Activated T-cell treated with anti-CD3 and anti-CD28 coated beads, Interleukin-2, amount 50 U/mL, for 24 hours (primary cell): ENCODE measurements at places on chromosomes 2 and 18.

DNA sequence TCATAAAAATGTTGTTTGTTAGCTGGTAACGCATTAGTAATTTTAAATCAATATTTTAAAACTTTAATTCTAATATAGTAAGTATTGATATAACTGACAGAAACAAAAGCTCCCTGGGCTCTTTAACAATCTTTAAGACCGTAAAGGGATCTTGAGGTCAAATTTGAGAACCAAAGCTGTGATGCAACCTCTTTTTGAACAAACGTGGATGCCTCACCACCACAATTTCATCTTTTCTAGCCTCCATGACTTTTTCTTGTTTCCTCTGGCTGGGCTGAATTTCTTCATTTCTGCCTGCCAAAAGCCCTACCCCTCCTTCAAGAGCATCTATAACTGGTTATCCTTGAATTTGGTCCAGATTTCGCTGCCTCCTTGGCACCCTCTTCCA lies 563 bp upstream of the POLE4 start:
- peaks cover 40% of the 10 kb centered on the region for H3K36me3 ChIP-seq
- H3K27ac ChIP-seq = peak overlapping the region; percentile 62
- H3K27me3 ChIP-seq = no peaks in the 10 kb centered on the region
- H3K4me1 ChIP-seq = peaks cover 55% of the 10 kb centered on the region

- no peaks in the 10 kb centered on the region for H3K4me1 ChIP-seq
- DNase-seq = no peak
- no peak overlapping the region for H3K4me3 ChIP-seq
- no peaks in the 10 kb centered on the region for H3K36me3 ChIP-seq
- H3K27ac ChIP-seq = no peak overlapping the region
- no peaks in the 10 kb centered on the region for H3K27me3 ChIP-seq
These were observed 1748.4 kb upstream of the CELF4 start for GRCh38 chr18:39313992-39314391.

GRCh38 chr2:178602901-178603300 lies 122.6 kb downstream of the PLEKHA3 start:
- H3K36me3 ChIP-seq = peaks cover 87% of the 10 kb centered on the region
- no peaks in the 10 kb centered on the region for H3K4me1 ChIP-seq
- H3K27ac ChIP-seq = no peak overlapping the region
- no peaks in the 10 kb centered on the region for H3K27me3 ChIP-seq

GRCh38 chr2:211367293-211367692 lies 810.9 kb downstream of the CPS1 start:
- no peaks in the 10 kb centered on the region for H3K27me3 ChIP-seq
- H3K36me3 ChIP-seq = no peaks in the 10 kb centered on the region
- no peak overlapping the region for H3K27ac ChIP-seq
- no peaks in the 10 kb centered on the region for H3K4me1 ChIP-seq
- no peak for DNase-seq
- H3K4me3 ChIP-seq = no peak overlapping the region

DNA sequence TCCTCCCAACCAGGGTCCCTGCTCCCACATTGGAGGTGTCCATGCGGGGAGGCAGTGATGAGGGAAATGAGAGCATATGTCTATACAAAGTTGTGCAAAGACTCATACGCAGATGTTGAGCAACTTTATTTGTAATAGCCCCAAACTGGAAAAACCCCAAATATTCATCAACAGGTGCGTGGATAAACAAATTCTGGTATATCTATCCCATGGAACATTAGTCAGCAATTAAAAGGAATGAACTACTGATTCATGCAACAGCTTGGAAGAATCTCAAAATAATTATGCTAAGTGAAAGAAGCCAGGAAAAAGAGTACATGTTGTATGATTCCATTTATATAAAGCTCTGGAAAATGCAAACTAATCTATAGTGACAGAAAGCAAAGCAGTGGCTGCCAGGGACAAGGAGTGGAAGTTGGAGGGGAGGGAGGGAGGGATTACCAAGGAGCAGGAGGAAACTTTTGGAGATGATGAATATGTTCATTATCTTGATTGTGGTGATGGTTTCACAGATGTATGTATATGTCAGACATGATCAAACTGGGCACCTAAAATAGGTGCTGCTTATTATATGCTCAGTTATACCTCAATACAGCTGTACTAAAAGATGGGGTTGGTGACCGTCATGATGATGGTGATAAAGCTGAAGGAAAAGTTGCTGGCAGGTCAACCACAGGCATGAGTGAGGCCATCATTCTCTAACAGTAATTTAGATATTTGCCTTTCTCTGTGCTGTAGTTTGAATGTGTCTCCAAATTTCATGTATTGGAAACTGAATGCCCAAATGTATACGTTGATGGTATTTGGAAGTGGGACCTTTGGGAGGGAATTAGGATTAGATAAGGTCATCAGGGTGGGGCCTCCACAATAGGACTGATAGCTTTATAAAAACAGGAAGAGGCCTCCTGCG lies 270.9 kb downstream of the CYP26B1 start:
- no peak for DNase-seq
- H3K36me3 ChIP-seq = no peaks in the 10 kb centered on the region
- H3K27ac ChIP-seq = no peak overlapping the region
- H3K4me1 ChIP-seq = no peaks in the 10 kb centered on the region
- peaks cover 16% of the 10 kb centered on the region for H3K27me3 ChIP-seq

DNA sequence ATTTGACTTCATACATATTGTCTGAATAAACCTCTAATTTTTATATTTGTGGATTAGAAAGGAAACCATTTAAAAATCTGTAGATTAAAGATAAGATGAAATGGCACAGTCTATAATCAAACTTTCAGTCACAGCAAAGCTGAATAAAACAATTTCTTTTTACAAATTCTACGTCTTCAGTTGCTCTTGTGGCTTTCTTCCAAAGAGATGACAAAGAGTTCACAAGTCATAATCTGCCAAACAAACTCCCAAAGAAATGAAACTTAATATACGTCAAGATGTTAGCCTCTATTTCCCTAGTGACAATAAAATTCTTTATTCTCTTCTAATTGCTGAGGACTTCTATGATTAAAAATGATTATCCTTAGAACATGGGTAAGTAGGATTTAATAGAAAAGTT lies 66.3 kb downstream of the FIGN start:
- H3K36me3 ChIP-seq = no peaks in the 10 kb centered on the region
- H3K27me3 ChIP-seq = no peaks in the 10 kb centered on the region
- no peak overlapping the region for H3K4me3 ChIP-seq
- H3K27ac ChIP-seq = no peak overlapping the region

DNA sequence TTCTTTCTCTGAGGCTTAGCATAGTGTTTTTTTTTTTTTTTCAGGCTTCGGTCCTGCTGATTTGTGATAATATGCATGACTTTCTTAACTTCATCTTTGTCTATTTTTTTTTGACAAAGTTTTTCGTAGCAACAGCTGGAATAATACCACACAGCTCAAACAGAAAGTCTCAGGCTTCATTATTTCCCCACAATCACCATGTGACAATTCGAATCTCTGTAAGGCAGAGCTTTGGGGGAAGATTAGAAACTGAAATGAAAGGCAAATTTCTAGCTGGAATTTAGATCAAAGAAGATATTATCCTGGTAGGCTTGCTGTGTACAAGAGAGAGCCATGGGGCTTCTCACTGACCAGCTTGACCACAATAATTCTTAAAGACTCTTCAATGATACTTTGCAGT lies 12.2 kb upstream of the CD28 start:
- no peak for DNase-seq
- H3K27ac ChIP-seq = no peak overlapping the region
- no peak overlapping the region for H3K4me3 ChIP-seq
- H3K36me3 ChIP-seq = no peaks in the 10 kb centered on the region

DNA sequence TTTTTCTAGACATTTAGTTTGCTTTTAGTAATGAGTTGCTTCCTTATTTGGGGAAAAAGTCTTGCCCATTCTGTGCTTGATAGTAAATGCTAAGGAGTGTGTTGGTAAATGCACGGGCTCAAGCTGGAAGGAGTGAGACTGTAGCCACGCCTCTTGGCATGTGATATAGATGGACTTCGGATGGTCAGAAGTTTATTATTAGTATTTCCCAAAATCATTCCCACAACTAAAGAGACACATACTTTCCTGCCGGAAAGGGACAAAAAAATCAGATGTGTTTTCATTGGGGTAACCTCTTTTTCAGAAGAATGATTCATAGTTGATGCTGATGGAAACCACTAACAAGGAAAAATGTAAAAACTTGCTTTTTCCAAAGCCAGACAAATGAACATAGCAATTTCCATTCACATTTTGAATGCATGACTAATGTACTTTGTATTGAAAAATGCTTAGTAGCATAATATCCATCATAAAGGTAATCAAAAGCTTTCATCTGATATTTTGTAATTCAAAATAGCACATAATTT lies 133.2 kb downstream of the ZNF532 start:
- H3K4me3 ChIP-seq = no peak overlapping the region
- H3K27me3 ChIP-seq = peaks cover 21% of the 10 kb centered on the region
- no peak for DNase-seq

DNA sequence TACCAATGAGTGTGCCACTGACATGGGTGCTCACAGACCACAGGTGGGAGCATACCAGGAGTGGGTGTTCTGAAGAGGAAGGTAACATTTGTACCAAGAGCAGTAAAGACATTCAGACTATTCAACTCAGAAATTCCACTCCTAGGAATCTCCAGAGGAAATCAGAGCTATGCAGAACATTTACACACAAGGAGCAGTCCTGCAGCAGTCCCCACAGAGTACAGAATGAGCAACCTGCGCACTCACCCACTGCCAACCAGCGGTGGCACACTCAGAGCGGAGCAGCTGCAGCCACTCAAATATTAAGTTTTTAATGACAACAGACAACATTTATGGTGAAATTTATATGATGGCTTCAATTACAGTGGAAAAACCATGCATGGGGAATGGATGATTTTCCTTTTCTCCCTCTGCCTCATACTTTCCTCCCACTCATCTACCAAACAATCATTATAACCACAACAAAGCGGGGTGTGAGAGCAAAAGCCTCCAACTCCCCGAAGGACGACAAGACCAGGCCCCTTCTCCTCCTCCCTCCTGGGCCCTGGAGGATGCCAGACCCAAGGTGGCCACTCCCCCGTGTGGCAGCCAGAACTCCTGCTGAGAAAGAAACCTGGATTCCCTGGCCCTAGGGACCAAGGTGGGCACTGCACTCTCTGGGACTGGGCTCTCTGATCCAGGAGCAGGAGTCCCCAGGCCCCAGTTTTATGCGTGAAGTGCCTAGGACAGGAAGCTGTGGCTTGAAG lies 5.4 kb downstream of the HS6ST1 start:
- peaks cover 22% of the 10 kb centered on the region for H3K36me3 ChIP-seq
- DNase-seq = peak; percentile 32
- no peaks in the 10 kb centered on the region for H3K27me3 ChIP-seq

GRCh38 chr2:219041252-219041651 lies at the start of gene CFAP65:
Gene CFAP65, minus strand, starts transcription at chr2:219041516. Its CDS starts 2,468 bp downstream, at chr2:219039048.
- H3K27ac ChIP-seq = no peak within 1 kb of the TSS
- peaks cover 6% of the 10 kb centered on the region for H3K4me1 ChIP-seq
- peaks cover 76% of the 10 kb centered on the region for H3K27me3 ChIP-seq
- peak within 1 kb of the TSS; percentile 73 for H3K4me3 ChIP-seq

GRCh38 chr18:72828601-72829000 lies 39.2 kb downstream of the NETO1 start:
- H3K27me3 ChIP-seq = no peaks in the 10 kb centered on the region
- H3K27ac ChIP-seq = no peak overlapping the region
- no peaks in the 10 kb centered on the region for H3K4me1 ChIP-seq

DNA sequence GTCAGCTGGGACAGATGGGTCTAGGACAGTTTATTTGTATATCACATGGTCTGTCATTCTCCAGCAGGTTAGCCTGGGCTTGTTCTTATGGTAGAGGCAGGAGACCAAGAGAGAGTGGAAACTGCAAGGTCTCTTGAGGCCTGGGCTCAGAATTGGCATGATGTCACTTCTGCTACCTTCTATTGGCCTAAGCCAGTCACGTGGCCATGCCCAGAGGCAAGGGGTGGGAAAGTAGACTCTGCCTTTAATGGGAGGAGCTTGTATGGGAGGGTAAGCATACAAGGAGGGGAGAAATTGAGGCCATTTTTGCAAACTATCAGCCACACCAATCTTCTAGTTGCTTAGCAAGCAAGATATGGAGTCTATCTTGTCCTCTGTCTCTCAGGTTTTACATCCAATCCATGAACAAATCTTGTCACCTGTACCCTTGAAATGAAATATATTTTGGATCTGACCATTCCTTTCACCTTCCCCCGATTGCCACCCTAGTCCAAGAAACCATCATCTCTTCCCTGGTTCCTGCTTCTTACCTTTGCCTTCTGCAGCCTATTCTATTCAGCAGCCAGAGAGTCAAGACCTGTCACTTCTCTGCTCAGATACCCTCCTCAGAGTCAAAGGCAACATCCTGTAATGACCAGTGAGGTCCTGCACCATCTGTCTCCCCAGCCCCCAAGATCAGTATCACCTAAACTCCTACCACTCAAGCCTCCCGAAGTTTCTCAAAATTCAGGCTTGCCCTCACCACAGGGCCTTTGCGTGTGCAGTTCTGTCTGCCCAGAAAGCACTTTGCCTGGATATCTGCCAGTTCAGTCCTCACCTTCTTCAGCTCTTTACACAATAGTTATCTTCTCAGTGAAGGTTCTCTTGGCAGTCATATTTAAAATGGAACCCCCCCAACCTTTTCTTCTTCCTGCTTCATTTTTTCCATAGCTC lies 240.0 kb downstream of the LOXHD1 start:
- no peaks in the 10 kb centered on the region for H3K27me3 ChIP-seq
- no peak for DNase-seq
- no peaks in the 10 kb centered on the region for H3K4me1 ChIP-seq
- no peak overlapping the region for H3K4me3 ChIP-seq
- no peak overlapping the region for H3K27ac ChIP-seq
- no peaks in the 10 kb centered on the region for H3K36me3 ChIP-seq
